CD4-positive, alpha-beta T cell treated with Interleukin-4 for 4 hours (primary cell): ENCODE measurements at places on chromosomes 5 and 9.

DNA sequence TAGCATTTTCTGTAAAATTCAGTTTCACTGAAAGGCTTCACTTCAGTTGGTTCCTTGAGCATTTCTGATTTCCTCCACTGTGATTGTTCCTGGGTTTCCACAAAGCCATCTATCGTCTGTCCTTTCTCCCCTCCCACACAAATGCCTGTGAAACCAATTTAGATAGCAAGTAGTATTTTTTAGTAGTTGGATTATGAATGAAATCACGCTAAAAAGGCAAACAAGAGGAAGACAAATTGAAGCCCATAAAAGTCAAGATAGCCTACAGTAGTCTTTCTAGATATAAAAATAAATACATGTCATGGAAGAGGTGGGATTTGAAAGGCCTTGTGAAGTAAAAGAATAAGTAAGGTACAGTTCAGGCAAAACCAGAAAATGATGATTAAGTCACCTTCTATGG, 162.8 kb downstream of the ADAMTSL1 start:
- DNase-seq, result no peak

DNA sequence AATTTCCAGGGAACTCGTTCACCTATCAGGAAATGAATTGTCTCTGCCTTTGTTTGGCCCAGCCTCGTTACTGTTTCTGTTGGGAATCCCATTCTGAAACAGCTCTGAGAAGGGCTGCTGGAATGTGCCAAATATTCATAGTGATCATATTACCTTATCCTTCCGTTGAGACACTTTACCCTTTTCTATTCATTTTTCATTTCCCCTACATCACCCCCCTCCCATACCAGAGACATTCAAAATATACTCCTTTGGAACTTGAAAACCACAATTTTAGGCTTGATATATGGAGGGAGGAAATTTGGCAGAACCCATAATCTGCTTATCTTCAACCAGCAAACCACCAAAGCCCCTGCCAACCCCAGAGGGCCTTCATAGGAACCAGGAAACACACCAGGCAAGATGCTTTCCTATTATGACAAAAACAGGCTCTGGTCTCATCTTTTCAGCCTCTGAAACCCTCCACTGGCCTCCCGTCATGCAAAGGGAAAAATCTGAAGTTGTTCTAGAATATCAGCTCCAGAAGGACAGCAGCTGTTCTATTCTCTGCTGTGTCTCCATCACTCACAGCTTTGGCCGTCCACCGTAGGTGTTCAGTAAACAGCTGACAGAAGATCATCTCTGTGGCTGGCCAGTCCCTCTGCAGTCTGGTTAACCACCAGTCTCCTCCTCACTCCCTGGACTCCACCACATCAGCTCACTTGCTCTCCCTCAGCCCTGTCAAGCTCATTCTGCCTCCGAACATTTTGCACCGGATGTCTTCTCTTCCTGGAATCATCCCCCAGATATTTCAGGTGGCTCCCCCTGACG, 217.2 kb upstream of the WWC1 start:
- DNase-seq, result no peak

DNA sequence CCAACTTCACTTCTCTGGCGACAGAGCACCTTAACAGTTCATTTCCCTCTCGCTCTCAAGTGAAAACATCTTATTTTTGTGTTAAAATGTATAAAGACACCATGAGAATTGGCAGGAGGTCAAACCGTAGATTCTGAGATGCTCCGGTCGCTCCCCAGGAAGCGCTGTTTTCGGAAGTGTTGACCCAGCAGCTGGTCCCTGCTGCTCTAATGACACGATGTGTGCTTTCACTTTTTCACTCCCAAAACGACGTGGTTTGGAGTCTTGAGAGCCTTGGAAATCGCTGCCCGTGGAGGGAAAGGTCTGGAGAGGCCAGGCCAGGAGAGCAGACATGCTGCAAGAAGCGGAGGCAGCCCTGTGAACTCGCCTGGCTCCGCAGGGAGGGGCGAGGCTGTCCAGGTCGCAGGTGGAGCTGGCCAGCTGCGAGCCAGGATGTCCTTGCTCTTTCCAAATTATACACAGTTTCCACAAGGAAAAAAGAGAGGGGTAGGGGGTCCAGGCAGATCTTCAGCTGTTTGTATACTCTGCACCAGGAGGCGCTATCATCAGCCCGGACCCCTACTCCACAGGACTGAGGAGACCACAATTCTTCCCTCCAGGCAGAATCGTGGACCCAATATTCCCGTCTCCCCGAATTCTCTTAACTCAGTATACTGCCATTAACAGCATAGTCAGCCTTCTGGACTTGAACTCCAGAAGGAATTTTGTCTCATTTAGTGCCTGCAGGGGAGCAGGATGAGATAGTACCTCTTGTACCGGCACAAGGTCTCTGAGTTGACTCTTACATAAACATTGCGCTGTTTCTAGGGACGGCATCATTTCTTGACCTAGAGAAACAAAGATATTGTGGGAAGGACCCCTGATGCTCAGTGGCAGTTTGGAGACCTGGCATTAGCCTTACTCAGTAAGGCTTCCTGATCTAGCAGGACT, 248.6 kb upstream of the ANKRD55 start:
- peak; percentile 27 for DNase-seq

DNA sequence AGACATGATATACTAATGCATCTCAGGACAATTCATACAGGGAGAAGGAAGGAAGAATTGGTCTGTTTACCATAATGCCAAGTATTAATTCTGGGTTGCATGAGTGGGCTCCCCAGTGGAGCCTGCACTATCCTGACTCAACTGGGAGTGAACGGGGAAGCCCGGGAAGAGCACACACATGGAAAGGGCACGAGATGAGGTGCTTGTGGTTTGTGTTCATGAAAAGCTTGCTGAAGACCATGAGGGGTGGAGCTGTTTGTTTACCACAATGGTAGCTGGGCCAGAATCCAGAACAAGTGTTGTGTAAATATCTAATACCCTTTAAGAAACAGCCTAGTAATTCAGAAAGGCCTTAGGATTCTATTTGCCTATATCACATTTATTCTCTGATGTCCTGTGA, 44.6 kb downstream of the POC5 start:
- no peak for DNase-seq

- no peak for DNase-seq
Measured at GRCh38 chr9:98021306-98022040, 35.1 kb upstream of the NANS start.

- peak; percentile 79 for DNase-seq
Measured at GRCh38 chr9:124202447-124202971, 55.2 kb upstream of the NEK6 start.
